ENCODE measurements at places on chromosomes 2 and 18.

DNA sequence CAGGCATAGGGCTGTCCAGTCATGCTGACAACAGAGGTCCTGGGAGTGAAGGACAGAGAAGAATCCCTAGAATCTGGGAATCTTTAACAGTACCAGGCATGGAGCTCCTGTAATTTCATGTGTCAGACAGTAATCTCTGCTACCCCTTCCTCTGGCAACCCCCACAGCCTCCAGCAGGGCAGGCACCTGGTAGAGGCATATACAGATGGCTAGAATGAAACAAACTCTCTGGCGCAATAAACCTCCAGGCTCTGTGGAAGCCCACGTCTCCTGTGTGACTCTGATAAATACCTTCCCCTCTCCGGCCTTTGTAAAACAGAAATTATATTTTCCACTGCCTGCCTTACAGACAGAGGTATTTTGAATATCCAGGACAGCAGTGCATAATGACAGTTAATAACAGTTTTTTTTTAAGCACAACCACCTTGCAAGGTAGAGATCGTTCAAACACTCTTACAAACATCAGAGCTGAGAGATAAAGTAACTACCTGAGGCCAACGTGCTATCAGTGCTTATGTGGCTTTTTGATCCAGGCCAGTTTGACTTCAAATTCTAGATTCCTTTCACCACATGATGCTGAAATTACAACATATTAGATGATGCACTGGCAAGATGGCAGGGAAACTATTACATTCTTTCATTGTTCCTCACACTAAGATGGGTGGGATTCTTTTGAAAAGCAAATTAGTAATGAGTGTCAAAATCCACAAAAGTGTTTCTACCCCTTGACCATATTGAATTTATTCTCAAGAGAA is 47.7 kb upstream of the TMEM247 start:
- DNase-seq, result no peak

- DNase-seq, result no peak
Observed at GRCh38 chr18:58110398-58110797, 66.4 kb downstream of the NEDD4L start.

GRCh38 chr2:165757906-165758675 is 36.0 kb downstream of the GALNT3 start:
- no peak for DNase-seq

GRCh38 chr18:79405781-79406575 is 10.2 kb downstream of the NFATC1 start:
- DNase-seq, result peak; percentile 88

DNA sequence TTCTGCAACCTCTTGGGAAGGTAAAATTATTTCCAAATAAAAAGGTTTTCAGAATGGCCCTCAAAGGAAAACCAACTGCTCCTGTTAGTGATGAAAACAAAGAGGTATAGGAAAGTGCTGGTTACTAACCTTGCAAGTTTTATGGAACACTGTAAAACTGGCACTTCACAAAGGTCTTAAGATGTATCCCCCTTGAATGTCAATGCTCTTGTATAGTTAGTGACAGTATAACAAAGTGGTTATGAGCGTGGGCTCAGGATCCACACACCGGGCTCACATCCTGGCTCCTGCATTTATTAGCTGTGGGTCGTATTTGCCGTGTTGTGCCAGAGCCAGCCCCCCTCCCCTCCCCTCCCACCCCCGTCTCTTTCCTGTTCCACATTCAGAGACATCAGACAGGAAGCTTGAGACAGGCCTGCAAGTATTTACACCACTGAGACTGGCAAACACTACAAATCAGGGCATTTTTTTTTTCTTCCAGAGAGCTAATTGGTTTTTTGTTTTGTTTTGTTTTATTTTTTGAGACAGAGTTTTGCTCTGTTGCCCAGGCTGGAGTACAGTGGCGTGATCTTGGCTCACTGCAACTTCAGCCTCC is 9.2 kb upstream of the DNPEP start:
- no peak for DNase-seq

DNA sequence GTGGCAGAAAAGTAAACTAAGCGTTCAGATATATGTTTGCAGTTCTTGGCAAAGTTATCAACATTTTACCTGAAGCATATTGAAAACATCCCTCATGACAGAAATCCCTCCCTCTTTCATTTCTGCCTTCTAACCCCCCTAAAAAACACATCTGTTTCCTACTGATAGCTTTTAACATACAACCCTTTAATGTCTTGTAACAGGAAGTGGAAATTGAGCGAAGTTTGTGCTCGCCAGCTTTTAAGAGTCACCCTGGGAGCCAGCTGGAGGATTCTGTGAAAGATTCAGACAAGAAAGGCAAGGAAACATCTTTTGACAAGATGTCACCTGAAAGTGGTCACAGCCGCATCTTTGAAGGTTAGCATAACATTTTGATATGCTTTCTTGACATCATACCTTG is 247.4 kb downstream of the XIRP2 start:
- no peak for DNase-seq

DNA sequence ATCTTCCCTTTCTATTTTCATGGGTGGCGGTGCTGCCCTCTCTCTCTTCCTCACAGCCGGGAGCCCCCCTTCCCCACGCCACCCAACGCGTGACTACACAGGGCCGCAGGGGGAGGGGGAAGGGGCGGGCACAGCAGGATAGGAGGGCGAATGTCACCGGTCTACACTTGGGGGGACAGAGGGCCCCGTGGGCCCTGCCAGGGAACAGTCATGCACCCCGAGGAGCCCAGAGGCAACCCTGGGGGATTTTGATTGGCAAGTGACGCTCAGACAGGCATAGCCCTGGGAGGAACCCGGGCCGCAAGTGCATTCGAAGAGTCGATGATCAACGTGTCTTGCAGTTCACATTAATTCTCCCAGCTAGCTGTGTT is 91.1 kb upstream of the ANKRD30BL start:
- no peak for DNase-seq

DNA sequence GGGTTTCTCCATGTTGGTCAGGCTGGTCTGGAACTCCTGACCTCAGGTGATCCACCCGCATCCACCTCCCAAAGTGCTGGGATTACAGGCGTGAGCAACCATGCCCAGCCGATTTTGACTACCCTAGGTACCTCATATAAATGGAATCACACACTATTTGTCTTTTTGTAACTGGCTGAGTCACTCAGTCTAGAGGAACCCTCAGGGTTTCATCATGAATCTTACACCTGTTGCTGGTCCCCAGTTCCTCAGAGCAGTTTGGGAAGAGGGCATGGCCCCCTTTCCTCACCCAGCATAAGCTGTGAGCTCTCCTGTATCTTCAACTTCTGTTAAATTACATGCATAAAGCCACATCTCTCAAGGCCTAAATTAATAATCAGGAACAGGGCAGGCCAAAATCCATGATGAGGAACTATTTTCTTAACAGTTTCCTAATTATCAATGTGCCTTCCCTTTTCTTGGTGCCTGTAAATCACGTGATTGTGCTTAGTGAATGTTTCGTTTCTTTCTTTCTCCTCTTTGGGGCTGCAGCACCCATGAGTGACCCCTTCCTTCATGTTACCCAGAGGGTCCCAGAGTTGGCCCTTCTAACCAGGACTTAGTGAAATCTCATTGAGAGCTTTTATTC is 20.9 kb downstream of the DYSF start:
- no peak for DNase-seq

GRCh38 chr2:212686285-212686895 is 147.8 kb upstream of the ERBB4 start:
- DNase-seq, result peak; percentile 56

GRCh38 chr2:62071126-62071598 is 124.8 kb upstream of the B3GNT2 start:
- DNase-seq, result no peak

DNA sequence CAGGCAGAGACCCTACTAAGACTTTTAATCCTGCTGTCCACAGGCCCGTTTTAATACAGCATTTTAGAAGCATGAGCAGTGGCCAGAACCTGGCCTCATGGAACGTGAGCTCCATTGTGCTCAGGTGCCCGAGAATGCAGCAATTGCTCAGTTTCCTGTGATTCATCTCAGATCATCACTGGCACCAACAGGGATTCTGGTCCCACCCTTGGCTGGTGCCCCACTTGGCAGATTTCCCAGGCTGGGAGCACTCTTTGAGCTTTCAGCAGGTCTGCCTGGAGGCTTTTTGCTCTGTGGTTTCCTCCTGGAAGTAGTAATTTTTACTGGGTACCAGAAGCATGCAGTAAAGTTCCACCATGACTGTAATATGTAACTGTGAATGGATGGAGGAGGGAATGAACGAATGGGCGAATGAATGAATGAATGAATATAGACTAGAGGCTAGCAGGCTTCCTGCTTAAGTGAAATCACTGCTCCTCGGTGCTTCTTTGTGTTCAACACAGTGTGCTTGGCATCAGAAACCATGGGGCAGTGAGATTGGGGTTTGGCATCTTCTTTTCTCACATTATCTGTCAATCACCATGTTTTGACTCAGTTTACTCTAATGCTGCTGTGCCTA is 312.9 kb downstream of the PRKCE start:
- DNase-seq, result no peak

GRCh38 chr18:14767474-14767873 is 19.5 kb downstream of the ANKRD30B start:
- DNase-seq, result no peak
